ENCODE measurements at places on chromosomes 12 and 14. TPM values are rescaled to one million over a fixed set of nuclear protein-coding genes. Genes with fewer than 3 reads are reported as not detected.

DNA sequence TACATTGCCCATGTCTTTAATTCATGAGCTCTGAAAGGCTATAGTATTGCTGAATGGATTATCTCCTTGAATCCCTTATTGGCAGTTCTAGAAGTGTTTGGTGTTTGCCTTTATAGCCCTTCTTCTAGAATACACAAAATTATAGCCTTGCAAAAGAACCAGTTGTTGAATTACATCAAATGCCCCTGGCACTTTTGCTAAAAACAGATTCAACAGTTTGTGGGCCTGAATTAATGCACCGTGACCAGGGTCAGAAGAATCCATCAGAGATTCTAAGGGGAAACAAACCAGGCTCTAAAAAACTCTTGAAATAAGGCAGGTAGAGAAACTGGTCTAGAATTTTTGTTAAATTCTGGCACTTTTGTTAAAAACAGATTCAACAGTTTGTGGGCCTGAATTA lies 197.8 kb downstream of the SOX5 start:
- no peak for DNase-seq

DNA sequence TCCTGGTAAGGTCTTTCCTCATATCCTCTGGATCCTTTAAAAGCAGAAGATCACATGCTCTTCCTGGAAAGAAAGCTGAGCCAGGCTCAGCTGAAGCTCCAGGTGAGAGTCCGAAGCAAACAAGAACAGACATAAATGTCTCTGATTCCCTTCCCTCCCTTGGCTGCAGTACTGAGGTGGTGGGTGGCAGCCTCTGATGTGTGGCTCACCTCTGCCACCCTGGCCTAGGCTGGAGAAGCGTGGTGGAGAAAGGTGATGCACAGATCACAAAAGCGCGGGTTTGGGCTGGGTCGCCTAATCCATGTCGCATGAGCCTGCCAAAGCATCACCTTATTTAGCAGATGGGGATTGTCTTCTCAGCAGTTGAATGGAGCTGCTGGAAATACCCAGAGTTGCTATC lies 2.8 kb upstream of the KRT76 start:
- DNase-seq: no peak

Gene FOXG1
- 1.8 TPM for total RNA-seq

GRCh38 chr12:24861766-24862540 lies 86.9 kb downstream of the BCAT1 start:
- no peak for DNase-seq

- DNase-seq: peak; percentile 32
Observed at GRCh38 chr14:87805315-87805723, 187.7 kb downstream of the GALC start.

- no peak for DNase-seq
Observed at GRCh38 chr12:8081251-8081920, 688 bp upstream of the NECAP1 start.

DNA sequence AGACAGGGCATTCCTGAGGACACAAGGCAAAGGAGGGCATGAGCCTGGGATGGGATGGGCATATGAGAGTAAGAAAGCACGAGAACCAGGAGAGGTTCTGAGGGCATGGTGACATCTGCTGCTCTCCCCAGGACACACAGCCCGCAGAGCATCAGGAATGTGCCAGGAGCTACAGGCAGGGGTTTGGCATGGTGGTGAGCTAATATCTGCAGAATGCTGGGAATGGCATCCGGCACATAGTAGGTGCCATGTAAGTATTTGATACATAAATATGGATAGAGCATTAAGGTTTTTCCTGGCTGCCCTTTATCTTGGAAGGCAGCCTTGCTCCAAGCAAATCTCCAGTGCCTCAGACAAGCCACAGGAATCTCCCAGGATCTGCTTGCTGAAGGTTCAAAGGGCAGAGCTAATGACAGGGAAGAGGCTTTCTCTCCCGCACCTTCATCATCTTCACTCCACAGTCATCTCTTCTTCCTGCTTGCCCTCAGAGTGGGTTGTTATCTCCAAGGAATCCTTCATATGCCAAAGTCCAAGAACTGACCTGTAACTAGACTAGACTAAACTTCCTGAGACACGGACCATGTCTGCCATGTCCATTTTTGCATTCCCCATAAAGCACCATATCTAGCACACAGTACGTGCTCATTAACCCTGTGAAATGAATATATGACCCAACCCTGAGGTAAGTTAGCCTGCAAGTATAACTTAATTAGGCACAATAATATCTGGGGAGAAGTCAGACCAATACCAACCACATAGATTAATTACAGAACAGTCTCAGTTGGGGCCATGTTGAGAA lies 62.0 kb upstream of the SCN8A start:
- no peak for DNase-seq

- no peak for DNase-seq
Observed at GRCh38 chr14:104317492-104317805, 179.1 kb downstream of the KIF26A start.
